Left lung (tissue), 14 donors: ENCODE measurements at places on chromosomes 16 and 17. TPM values are rescaled to one million over a fixed set of nuclear protein-coding genes. Genes with fewer than 3 reads are reported as not detected.

DNA sequence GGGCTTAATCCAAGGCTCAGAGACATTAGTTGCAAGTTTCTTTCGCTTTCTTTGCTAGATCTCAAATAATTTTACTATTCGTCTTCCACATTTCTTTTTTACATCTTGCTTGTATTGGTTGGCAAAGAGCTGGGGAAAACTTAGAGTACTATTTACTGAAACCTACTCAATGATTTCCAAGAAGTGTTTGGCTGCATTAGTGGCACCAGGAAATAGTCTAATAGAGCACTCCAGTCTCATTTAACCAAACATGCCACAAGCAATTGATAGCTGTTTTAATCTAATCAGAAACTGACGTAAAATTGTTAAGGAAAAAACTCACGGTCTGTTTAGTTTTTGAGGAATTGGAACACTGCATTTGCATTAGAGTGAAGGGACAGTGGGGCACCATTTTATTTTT is 29.0 kb downstream of the NUP93 start:
- no peak for DNase-seq

- no peak for DNase-seq
Measured at GRCh38 chr16:26905336-26905735, 161.4 kb upstream of the C16orf82 start.

The BRIP1 gene
- 18.1 TPM for polyA plus RNA-seq

The GUCY2D gene
- polyA plus RNA-seq: 0.34 TPM

The ZSWIM7 gene
- polyA plus RNA-seq: 59.0 TPM

- DNase-seq: no peak
Measured at GRCh38 chr16:24540602-24541210, 1.3 kb downstream of the RBBP6 start.

The PABPN1L gene
- polyA plus RNA-seq: 0.12 TPM

- DNase-seq: no peak
Measured at GRCh38 chr16:11109566-11109965, 146.4 kb downstream of the SOCS1 start.

The KRTAP1-1 gene
- polyA plus RNA-seq: not detected

The LRRC75A gene
- 6.4 TPM for polyA plus RNA-seq

- DNase-seq: no peak
Measured at GRCh38 chr17:28718333-28719020, 809 bp upstream of the RAB34 start.

DNA sequence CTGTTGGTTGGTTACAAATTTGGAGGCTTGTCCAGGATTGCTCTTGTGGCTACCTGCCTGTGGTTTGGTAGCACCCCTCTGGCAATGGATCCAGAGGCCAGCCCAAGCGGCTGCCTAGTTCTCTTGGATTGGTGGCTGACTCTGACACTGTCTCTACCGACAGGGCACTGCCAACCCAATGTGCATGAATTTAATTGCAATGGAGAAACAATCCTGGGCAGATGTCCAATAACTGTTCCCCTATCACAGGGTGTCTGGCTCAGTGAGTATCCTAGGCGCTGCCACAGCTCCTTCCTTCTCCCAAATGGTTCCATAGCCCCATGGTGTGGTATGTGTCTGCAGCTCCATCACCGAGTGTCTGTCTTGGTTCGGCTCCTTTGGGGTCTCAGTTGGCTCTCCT is 19.5 kb downstream of the N4BP1 start:
- DNase-seq: no peak

- no peak for DNase-seq
Measured at GRCh38 chr16:82987767-82988166, 361.0 kb downstream of the CDH13 start.

DNA sequence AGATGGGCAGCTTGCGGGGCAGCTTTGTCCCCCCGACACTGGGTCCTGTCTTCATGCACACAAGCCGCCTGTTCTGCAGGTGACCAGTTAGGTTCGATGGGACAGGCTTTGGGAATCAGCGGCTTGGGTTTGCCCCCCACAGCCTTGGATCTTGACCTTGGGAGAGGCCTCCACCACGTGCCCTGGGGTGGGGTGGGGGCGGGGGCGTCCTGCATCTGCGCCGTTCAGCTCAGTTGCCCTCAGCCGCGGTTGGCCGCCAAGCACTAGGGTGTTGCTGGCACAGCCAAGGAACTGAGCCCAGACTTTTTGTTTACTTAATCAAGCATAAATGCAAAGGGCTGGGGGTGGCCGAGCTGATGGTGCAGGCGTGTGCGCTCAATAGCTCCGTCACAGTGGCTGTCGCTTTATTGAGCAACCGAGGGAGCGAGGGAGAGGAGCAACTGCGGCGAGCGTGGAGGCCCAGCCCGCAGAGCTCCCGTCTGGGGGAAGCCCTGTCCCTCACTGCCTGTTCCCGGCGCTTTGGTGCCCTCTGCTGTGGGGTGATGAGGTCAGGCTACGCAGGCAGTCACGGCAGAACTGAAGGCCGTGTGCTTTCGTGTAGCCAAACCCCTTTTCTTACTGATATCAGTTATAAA is 33.9 kb downstream of the JPH3 start:
- peak; percentile 85 for DNase-seq

DNA sequence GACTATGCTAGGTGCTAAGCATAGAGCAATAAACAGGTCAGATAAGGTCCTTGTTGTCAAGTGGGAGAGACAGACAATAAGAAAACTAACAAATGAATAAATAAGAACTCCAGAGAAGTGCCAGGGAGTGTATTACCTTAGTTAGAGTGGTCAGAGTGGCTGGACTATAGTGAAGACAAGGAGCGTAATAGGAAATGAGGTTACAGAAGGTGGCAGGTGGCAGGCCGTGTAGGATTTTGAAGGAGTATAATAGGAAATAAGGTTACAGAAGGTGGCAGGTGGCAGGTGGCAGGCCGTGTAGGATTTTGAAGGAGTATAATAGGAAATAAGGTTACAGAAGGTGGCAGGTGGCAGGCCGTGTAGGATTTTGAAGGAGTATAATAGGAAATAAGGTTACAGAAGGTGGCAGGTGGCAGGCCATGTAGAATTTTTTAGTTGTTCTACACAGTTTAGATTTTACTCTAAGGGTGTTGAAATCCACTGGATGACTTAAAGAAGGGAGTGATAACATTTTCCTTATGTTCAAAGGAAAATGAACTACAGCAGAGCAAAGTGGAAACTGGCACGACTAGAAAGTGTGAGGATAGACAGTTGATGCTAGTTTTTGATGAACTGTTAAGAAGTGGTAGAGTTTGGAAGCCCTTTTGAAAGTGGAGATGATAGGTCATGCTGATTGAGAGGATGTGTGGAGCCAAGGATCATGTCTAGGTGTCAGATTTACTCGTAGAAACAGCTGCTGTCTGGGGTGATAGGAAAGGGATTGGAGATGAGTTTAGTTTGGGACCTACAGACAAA is 3.6 kb upstream of the KRTAP3-1 start:
- no peak for DNase-seq

DNA sequence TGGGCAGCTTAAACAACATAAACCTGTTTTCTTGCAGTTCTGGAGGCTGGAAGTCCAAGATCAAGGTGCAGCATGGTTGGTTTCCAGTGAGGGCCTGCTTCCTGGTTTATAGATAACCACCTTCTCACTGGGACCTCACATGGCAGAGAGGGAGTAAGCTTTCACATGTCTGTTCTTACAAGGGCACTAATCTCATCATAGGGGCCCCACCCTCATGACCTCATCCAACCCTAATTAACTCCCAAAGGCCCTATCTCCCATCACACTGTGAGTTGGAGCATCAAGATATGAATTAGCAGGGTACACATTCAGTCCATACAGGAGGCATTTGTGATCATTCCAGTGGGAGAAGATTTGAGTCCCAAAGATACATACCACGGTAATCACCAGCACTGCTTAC is 50.5 kb upstream of the GRIN2A start:
- no peak for DNase-seq
